ENCODE measurements at places on chromosomes 4 and X.

DNA sequence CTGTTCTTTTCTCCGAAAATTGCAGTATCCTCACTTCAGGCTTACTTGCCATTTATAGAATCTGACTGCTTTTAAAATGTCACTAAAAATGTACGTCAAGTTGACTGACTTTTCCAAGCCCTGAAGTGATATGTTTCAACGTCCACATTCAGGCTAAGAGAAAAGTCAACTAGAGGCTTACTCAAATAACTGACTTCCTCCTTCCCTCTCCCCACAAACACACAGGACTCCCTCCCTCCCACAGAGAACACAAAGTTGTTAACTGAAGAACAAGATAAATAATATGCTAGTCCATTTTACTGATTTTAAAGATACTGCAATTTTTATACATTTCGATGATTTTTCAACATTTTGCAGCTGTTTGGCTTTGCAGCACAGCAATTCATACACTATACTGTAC, 13.8 kb upstream of the CDKL2 start:
- DNase-seq = no peak

GRCh38 chrX:11053351-11053750, 57.8 kb upstream of the HCCS start:
- DNase-seq = no peak

DNA sequence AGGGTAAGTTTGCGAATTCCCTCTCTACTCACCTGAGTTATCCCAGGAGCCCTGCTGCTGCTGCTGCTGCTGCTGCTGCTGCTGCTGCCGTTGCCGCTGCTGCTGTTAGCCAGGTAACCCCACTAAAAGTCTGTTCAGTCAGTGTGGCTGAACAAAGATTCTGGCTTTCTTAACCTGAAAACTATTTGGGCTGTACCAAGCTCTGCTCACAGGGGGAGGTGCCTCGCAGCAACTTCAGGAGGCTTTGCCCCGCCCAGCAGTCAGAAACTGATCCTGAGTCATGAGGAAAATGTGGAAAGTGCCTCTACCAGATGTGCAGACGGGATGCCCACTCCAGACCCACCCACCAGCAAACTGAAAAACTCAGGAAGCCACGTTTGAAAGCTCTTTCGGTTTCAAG, at the start of gene CAPN6:
TSS of gene CAPN6 (minus strand) at position 145 of the 400 bp plus-strand sequence. CDS start 6,547 bp downstream, outside the sequence.
- DNase-seq = no peak

DNA sequence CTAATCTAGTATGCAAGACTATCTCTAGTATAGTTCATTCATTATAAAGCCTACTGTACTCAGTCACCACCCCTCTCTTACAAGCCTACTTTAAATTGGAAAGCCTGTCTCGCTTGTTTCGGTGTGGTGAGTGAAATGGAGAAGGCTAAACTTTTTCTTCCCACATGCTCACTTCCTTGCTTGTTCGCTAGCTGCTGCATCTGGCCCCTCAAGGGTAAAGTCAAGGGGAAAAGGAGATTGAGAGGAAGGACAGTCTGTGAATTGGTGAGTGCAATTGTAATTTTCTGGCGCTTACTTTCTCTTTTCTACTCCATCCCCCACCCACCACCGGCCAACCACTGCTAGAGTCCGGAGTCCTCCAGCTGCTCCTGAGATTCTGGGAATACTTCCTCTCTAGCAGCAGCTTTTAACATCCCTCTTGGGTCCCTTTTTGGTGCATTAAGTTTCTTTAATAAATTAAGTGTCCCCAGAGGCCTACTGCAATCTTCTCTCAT, 12.1 kb upstream of the ARAP2 start:
- DNase-seq = no peak

DNA sequence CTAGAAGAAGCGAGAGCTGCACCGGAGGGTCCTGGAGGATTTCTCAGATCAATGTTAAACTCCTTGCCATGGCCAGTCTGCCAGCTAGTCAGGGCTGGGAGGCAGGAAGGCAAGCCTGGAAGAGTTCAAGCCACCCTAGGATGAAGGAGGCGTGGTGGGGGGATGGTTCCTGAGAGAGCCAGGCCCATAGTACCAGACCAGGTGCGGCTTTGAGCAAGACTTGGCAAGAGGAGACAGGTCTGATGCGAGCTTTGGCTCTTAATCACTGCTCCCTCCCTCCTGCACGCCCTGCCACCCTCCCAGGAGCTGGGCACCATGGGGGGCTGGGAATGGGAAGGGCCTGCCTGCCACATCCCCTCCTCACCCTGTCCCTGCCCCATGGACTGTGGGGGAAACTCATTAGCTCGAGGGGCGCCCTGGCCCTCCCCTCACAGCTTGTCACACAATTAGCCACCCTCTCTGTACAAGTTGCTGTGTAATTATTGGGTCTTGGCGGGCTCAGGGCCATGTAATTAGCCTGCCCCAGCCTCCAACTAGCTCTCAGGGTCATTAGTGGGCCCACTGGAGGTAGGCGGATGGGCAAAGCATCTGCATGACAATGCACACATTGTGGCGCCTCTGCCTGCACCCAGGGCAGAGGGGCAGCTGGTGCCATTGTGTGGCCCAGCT, 50.3 kb downstream of the EFNB1 start:
- DNase-seq = no peak

DNA sequence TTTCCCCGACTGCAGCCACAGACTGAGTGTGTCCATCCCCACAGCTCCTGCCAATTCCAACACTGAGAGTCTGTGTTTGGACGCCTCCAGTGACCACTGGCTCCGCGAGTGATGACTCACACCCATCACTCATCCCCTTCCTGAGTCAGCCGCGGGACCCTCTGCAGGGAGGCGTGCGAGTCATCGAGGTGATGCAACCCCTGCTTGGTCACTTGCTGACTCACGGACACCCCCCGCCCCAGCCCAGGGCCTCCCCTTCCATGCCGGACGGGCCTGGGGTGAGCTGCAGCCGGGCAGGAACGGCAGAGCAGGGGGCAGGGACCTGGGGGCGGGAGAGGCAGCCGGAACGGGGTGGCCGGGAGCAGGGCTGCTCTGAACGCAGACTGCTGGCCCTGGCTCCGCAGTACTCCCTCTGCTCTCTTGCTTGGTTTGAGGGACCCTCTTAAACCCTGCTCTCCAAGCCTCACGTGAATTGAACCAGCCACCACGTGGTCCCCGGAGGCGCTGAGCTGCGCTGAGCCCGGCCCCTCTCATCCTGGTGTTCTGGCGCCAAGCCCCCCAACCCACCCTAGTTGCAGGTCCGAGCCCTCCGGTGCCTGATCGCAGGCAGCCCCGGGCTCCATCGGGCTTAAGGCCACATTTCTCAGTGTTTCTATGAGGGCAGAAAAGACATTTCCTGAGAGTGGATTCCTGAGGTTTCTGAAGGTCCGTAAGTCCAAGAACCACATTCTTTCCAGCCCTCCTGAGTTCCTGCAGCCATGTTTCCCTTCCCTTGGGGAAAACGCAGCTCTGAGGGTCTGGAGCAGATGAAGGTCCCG, 32.4 kb downstream of the FGFRL1 start:
- no peak for DNase-seq

DNA sequence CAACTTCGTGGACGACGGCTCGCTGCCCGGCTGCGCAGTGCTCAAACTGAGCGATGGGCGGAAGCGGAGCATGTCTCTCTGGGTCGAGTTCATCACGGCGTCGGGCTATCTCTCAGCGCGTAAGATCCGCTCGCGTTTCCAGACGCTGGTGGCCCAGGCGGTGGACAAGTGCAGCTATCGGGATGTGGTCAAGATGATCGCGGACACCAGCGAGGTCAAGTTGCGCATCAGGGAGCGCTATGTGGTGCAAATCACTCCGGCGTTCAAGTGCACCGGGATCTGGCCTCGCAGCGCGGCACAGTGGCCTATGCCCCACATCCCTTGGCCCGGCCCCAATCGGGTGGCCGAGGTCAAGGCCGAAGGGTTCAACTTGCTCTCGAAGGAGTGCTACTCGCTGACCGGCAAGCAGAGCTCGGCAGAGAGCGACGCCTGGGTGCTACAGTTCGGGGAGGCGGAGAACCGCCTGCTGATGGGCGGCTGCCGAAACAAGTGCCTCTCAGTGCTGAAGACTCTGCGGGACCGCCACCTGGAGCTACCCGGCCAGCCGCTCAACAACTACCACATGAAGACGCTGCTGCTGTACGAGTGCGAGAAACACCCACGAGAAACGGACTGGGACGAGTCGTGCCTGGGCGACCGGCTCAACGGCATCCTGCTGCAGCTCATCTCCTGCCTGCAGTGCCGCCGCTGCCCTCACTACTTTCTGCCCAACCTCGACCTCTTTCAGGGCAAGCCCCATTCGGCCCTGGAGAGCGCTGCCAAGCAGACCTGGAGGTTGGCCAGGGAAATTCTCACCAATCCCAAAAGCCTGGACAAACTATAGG, 1.5 kb downstream of the MAB21L2 start:
- DNase-seq = no peak

DNA sequence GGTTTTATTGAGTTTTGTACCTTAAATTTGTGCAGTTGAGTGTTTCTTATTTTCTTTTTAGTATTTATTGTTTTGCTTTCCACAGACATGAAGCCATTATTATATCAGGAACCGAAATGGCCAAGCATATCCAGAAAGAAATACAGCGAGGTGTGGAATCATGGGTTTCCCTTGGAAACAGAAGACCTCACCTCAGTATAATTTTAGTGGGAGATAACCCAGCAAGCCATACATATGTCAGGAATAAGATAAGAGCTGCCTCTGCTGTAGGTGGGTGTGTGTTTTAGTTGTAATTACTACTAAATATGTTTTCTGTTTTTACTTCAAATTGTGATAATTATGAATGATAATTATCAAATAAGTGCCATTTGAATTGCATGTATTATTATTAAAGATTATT, 16.5 kb downstream of the MTHFD2L start:
- no peak for DNase-seq

DNA sequence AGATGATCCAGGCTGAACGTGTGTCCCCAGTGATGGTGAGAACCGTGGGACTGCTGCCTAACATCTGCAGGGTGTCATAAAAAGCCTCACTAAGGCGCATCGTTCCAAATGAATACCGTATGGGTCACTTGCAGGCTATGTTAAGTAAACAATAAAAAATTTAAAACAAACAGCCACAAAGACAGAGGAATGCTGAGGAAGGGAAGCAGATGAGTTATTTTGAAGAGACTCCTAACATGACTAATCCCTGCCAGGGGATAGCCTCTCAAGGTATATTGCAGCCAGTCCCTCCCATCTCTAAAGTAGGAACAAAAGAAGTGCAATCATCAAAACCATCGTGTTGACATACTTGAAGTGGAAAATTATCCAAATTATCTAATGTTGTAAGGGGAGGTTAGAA, 83.8 kb downstream of the UNC5C start:
- no peak for DNase-seq

- no peak for DNase-seq
Measured at GRCh38 chrX:50430917-50431575, 39.6 kb downstream of the DGKK start.

DNA sequence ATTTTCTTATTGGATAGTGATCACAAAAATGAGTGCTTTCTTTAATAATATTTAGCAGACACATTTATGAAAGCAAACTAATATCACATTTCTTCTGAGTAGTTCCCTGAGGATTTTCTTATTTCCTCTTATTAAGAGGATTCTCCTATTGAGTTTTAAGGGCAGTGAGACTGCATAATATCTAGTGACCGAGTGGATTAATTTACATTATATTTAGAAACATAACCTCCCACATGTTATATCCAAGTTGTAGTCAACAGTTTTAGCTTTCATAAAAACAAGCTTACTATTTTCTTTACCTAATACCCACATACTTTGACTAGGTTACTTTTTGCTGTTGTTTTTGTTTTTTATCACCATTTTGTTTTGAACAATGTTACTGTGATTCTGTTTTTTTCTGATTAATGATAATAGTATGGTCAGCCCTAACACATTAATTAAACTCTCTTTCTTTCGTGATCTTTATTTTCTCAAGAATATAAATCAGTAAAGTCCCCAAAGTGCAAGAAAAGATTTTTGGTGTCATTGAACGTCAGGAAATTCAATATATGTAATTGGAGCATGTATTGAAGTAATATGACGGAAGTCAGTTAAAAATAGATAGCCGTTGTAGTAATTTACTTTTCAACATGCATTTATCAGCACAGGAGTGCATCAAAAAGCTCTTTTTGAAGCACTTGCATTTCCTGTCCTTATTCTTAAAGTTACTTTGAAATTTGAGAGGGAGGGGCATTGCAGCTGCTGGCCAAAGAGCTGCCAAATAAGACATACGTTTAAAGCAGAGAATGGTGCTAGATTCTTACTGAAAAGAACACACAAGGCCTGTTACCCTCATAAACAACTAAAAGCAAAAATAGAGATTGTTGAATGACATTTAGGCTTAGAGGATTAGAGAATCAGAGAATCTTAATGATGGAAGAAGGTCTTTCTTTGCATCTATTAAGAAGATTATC, 25.2 kb downstream of the DDIT4L start:
- DNase-seq = no peak

DNA sequence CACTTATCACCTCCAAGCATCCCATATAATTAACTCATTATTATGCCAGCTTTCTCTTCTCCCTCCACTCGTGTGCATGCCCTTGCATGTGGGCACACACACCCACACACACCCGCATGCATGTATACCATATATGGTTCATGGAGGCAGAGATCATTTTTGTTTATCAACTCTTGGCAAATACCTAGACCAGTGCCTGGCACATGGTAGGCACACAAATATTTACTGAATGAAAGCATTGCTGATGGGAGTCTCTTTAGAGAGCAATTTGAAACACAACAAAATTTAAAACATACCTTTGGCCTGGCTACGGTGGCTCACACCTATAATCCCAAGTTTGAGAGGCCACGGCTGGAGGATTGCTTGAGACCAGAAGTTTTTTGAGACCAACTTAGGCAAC, 51.1 kb upstream of the SLC10A4 start:
- no peak for DNase-seq

All from NCI-H524 treated with DMSO at 0.1 percent for 48 hours (cell line).